PC-3 (cell line): ENCODE measurements at places on chromosomes 5 and 9. TPM values are rescaled to one million over a fixed set of nuclear protein-coding genes. Genes with fewer than 3 reads are reported as not detected.

Gene IL13
- total RNA-seq = not detected in 2 replicates

DNA sequence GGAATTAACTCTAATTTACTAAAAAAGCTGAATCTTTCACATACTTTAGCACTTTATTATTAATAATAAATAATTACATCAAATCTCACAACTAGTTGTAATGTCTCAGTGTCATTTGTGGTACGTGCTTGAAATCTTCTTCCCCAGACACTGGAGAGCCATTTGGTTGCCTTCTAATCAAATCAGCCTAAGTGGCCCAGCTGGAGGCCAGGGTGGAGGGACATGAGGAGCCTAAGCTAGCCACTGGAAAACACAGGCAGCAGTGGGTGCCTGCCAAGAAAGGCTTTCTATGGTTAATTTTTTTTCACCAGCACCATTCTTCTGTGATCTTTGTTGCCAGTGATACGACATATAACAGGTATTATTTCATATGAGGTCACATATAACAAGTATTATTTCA is 117.0 kb downstream of the ERCC6L2 start:
- H3K27me3 ChIP-seq = no peaks in the 10 kb centered on the region
- H3K4me3 ChIP-seq = no peak overlapping the region
- H3K36me3 ChIP-seq = no peaks in the 10 kb centered on the region
- no peak overlapping the region for H3K27ac ChIP-seq
- no peak for DNase-seq
- H3K4me1 ChIP-seq = peaks cover 12% of the 10 kb centered on the region

Gene SEMA6A
- total RNA-seq = not detected in 2 replicates

- no peaks in the 10 kb centered on the region for H3K4me1 ChIP-seq
- no peak for DNase-seq
- H3K27ac ChIP-seq = no peak overlapping the region
- no peaks in the 10 kb centered on the region for H3K36me3 ChIP-seq
Observed at GRCh38 chr9:7205806-7206205, 448.0 kb downstream of the KDM4C start.

Gene SNX30
- 6.4 and 13.6 TPM in 2 replicates for total RNA-seq

GRCh38 chr5:31113666-31114350 is 79.7 kb upstream of the CDH6 start:
- no peak for DNase-seq
- peaks cover 12% of the 10 kb centered on the region for H3K4me1 ChIP-seq
- no peak overlapping the region for H3K4me3 ChIP-seq
- no peaks in the 10 kb centered on the region for H3K27me3 ChIP-seq
- H3K36me3 ChIP-seq = no peaks in the 10 kb centered on the region

Gene CTSV
- total RNA-seq = 11.4 and 12.2 TPM in 2 replicates
